Right cardiac atrium (tissue), 5 donors: ENCODE measurements at places on chromosomes 6 and 20. TPM values are rescaled to one million over a fixed set of nuclear protein-coding genes. Genes with fewer than 3 reads are reported as not detected.
A peak's percentile ranks its signal among the peaks of the same experiment; 100 is the strongest.

DNA sequence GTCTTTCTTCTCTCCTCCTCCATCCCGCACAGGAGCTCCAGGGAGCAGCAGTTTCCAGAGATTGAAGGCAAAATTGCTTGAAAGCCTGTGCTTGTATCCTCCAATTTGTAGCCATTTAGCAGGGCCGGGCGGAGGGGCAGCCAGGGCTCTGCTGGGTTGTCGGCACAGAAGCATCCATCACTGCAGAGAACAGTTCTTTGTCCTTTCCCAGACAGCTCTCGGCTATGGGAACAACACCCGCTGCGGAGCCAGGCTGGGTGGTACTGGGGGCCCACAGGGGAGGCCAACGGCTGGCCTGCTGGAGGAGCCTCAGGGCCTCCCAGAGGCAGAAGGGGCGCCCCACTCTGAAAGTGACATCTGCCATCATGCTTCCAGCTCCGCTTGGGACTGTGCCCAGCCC is 7.8 kb downstream of the HRH3 start:
- peak; percentile 14 for DNase-seq

- DNase-seq = peak; percentile 83
Measured at GRCh38 chr20:38350879-38351775, 4.8 kb downstream of the LBP start.

DNA sequence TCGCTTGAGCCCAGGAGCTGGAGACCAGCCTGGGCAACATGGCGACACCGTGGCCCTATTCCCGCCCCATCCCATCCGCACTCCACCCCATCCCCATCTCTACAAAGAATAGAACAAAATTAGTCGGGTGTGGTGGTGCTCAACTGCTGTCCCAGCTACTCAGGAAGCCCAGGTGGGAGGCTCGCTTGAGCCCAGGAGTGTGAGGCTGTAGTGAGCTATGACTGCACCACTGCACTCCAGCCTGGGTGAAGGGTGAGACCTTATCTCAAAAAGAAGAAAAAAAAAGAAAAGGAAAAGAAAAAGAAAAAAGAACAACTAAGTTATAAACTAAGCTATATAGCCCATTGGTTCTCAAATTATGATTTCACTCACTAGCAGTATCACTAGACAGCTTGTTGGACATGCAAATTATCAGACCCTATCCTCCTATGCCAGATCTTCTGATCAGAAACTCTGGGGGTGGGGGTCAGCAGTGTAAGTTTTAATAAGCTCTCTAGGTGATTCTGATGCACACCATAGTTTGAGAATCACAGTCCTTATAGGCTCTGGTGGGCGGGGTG is 491 bp upstream of the ITCH start:
- no peak for DNase-seq

GRCh38 chr6:148347441-148348054 is 4.9 kb downstream of the SASH1 start:
- DNase-seq = no peak

- DNase-seq = no peak
Measured at GRCh38 chr20:46119028-46119546, 973 bp downstream of the CD40 start.

DNA sequence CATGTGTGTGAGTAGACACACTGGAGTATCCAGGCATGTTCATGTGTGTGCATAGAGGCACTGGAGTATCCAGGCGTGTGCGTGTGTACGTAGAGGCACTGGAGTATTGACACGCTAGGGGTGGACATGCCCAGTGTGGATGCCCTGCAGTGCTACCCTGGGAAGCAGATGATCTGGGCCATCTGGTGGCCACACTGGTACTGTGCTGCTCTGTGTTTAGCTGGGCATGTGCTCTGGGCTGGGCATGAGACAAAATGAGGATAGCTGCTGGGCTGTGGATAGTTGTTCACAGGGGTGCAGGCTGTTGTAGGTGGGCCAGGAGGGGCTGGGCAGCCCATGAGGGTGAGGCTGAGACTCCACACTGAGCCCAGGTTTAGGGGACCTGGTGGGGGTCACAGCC is 24.0 kb upstream of the NPBWR2 start:
- peak; percentile 16 for DNase-seq

DNA sequence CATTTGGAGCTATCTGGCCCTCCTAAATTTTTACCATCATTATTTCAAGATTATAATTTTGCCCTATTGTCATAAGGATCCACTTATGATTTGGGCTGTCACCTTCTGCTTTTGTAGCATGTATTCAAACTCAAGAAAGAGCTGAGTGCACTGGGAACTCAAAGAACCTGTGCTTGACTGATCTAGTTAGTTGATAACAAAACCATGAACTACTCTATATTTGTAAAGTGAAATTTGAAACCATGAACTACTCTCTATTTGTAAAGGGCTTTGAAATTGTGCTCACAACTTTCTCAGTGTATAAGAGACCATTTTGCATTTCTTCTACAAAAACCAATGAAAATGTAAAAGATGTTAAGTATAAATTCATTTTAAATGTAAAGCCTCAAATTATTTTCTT is 77.5 kb upstream of the POPDC3 start:
- no peak for DNase-seq

DNA sequence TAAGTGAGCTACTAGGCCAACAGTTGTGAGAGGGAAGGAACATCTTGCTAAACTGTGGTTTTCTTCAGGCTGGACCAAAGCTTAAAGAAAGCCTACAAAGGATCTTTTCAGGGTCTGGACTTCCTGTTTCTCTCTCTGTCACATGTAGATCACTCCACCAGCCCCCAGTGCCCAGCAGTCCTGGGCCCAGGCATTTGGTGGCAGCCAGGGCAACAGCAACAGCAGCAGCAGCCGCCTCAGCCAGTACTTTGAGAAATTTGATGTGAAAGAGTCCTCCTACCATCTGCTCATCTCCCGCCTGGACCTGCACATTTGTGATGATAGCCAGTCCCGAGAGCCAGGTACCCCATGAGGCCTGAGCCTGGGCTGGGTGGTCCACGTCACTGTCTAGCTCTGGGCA is 44.1 kb downstream of the BLTP3A start:
- no peak for DNase-seq

DNA sequence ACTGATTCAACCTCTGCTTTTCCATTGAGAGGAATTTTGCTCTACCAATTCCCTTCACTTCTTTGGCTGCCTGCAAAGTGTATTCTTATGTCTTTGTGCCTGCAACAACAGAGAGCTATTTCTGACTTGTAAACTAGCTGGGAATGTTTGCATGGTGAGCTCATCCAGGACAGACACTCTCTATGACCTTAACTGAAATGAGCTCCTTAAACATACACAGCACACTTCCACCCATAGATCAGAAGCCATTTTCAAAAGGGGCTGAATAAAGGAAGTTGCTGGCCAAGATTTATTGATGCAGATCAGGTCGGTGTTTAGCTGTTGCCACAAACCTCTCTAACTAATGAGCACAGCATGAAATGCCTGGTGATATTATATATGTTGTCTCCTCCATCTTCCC is 377.7 kb downstream of the BTBD9 start:
- DNase-seq = no peak

DNA sequence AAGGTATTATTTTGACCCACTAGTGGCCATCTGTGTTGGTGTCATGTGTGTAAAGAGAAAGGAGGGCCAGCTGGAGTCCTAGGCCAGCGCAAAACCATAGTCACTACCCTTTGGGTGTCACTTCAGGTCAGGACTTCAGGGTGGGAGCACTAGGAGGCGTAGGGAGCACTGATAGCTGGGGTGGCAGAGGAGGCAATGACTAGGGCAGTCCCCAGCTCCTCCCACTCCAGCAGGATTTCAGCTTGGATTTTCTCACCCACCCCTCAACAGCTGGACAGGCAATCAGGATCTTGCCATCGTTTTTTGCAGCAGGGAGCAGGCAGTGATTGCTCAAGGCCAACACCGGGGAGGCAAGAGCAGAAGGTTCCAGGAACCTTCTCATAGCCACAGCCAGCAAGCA is 4.2 kb upstream of the HLA-DOA start:
- DNase-seq = no peak

DNA sequence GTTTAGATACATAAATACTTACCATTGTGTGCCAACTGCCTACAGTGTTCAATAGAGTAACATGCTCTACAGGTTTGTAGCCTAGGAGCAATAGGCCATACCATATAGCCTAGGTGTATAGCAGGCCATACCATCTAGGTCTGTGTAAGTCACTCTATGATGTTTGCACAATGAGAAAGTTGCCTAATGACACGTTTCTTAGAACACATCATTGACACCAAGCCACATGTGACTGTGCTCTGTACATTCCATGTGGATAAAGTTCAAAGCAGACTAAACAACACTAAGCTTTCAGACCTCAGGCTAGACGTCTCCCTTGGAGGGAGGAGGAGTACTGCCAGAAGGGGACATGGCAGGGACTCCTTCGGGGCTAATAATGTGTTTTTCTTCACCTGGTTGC is 93.6 kb downstream of the KIF16B start:
- DNase-seq = no peak

MACROD2 gene
- 3.8 TPM for total RNA-seq

HSF2 gene
- total RNA-seq = 42.0 TPM

PDE7B gene
- 8.3 TPM for total RNA-seq
